ENCODE measurements at places on chromosomes 4 and X.

GRCh38 chr4:7196288-7196651, 3.9 kb downstream of the SORCS2 start:
- no peak for DNase-seq

GRCh38 chrX:7184816-7185215, 36.9 kb upstream of the PUDP start:
- DNase-seq = no peak

- DNase-seq = no peak
Observed at GRCh38 chr4:185958094-185958747, 110.7 kb upstream of the TLR3 start.

- DNase-seq = no peak
Observed at GRCh38 chrX:10728806-10729389, 108.5 kb upstream of the MID1 start.

DNA sequence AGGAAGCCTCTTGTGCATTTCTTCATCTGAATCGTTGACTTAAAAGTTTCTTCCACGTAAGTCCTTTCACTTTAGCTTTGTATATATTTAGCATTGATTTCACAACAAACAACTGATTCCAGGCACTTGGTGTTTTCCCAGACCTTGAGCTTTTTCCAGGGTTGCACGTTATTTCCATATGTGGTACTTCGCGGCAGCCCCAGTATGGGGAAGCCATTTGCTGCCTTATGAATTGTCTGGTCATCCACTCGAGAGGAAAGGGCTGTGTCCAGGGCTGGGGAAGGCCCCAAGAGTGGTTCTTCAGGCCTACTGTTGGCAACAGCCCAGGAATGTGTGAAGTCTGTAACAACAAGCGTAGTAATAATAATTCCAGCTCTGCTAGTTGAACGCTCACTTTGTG, 2.8 kb upstream of the TLR8 start:
- DNase-seq = no peak

- DNase-seq = no peak
Observed at GRCh38 chrX:50081282-50081889, 119.4 kb downstream of the AKAP4 start.

- no peak for DNase-seq
Observed at GRCh38 chr4:76993787-76994641, 44.5 kb downstream of the SEPTIN11 start.

DNA sequence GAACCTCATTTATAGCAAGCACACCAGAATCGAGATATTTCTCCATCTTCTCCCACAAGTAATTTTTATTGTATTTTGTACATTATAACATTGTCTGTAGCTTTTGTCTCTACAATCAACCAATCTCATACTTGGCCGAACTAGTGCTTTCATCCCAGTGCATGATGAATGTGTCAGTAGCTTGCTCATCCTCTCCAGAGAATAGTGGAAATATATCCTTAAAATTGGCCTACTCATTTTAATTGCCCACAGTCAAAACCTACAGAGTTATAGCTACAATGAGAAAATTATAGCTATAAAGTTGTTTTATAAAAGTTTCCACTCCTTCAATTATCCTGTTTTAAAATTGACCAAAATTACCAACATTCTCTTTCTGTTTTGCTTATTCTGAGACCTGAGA, 103.8 kb downstream of the MAPK10 start:
- DNase-seq = no peak

- DNase-seq = no peak
Observed at GRCh38 chrX:131843987-131844386, 179.1 kb upstream of the STK26 start.

DNA sequence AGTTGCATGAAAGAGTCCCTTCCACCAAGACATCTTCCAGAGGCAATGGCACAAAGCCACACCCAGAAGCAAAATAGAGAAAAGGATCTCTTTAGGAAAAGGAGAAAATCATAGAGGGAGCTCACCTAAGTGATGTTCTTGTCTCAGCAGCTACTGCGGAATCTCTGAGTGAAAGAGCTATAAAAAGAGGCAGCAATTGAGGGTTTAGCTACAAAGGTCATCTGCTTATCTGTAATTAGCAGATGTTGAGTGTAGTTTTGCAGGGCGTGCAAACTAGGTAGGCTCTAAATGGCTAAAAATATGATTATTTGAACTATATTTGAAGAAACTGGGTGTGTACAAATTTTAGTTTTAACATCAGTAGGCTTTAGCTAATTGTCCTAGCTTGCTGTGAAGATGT, 276.0 kb downstream of the HS3ST1 start:
- DNase-seq = no peak

GRCh38 chr4:133550436-133550835, 401.3 kb downstream of the PCDH10 start:
- no peak for DNase-seq

DNA sequence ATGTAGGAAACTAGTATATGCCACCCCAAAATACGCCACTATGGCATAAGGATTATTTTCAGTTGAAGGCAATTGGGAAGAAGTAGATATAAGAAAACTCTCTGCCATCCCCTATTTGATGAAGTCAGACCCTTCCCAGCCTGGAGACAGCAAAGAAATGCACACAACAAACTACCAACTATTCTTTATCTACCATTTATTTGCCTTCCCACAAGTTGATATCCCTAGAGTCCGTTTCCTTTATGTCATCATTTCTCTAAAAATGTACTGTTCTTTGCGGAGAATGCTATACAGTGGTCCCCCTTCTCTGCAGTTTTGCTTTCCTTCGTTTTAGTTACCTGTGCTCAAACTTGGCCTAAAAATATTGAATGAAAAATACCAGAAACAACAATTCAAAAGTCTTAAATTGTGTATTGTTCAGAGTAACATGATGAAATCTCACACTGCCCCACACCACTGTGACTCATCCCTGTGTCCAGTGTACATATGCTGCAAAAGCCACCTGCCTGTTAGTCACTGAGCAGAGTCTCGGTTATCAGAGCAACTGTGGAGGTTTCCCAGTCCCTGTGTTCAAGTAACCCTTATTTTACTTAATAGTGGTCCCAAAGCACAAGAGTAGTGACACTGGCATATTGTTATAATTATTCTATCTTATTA, 152.3 kb downstream of the WDFY3 start:
- DNase-seq = peak; percentile 43

- no peak for DNase-seq
Observed at GRCh38 chrX:14964500-14964899, 91.3 kb downstream of the MOSPD2 start.

DNA sequence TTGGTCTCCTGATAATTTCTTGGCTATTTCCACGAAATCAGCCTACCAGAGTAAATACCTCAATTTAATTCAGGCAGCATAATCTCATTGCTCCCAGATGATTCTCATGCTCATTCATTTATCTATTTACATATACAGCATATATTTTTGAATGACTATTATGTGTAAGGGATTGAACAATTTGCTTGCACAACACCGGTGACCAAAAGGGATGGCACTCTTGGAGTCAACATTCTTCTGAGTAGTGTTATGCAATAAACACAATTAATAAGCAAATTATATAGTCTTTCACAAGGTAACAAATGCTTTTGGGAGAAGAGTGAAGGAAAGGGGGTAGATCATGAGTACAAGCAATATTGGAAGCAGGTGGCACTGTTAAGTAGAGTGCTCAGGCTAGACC, 1015.3 kb downstream of the ARAP2 start:
- no peak for DNase-seq

DNA sequence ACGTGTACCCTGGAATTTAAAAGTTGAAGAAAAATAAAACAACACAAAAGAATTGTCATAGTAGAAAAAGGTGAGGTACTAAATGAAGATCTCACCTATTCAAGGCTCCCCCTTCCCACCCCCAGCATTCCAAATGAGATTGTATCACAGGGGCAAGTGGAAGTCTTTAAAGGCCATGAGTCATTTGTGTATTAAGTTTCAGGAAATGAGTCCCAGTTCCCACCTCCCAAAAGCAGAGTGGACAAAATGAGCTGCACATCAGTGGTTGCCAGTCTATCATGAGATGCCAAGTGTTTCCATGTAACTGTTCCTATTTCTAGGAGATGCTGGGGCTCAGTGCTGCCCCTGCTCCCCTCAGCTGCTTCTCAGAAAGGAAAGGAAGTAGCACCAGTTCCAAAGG, 20.1 kb downstream of the ARHGEF9 start:
- no peak for DNase-seq

GRCh38 chr4:40516651-40517050, 113.0 kb downstream of the RBM47 start:
- DNase-seq = no peak

- DNase-seq = no peak
Observed at GRCh38 chr4:118883861-118884260, 4.8 kb upstream of the SYNPO2 start.

GRCh38 chrX:21933077-21933476, 7.4 kb upstream of the SMS start:
- DNase-seq = no peak

DNA sequence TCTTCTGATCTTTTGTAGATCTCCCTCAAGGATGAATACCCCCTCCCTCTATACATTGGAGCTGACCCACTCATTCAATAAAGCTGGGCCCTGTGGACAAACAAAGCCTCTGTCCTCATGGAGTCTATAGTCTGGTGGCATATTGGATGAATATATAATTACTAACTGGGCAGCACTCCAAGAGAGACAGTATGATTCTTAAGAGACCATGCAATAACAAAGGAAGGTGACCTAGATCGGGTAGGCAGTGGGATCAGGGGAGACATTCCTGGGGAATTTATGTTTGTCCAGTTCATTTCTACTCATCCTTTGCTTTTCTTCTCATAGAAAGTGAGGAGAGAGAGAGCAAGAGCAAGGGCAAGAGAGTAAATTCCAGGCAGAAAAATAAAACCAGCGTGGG, 23.5 kb upstream of the CXCL13 start:
- DNase-seq = no peak

GRCh38 chrX:148913971-148914370, 413.6 kb downstream of the AFF2 start:
- no peak for DNase-seq

GRCh38 chrX:19902110-19902509, 14.7 kb upstream of the SH3KBP1 start:
- no peak for DNase-seq

DNA sequence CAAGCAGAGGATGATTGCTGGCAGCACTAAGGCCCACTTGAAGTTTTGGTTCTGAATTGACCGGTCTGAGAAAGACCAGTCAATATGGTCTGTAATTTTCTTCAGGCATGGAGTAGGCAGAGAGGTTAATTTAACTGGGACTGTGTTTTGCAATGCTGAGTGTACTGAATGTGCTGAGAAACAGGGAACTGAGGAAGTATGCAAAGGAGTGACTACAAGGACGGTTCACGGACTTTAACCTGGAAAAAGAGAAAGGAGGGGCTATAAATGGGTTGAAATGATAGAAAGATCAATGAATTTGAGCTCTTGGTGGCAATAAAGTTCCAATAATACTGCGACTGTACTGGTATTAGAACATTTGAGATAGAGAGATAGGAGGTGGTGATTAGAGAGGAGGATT, 84.5 kb downstream of the MAGEB17 start:
- no peak for DNase-seq

GRCh38 chr4:181566490-181566889, 676.7 kb upstream of the TENM3 start:
- DNase-seq = no peak

DNA sequence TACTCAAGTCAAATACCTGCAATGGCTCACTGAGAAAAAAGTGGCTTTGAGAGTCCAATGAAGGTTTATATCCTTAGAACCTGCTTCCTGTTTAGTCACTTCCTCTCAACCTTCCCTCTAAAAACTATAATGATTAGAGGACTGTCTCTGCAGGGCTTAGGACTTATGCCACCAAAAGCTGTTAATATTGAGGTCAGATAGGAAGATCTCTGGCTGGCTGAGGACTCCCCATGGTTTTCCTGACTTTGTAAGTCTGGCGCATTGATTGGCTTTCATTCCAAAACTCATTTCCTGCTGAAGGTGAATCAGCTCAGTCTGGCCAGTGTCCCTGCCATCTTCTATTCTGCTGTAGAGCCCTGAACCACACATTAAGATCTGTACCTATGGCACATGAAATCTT, 140.9 kb upstream of the ANK2 start:
- DNase-seq = no peak

GRCh38 chr4:77538574-77539157, 67.0 kb upstream of the CXCL13 start:
- DNase-seq = no peak

DNA sequence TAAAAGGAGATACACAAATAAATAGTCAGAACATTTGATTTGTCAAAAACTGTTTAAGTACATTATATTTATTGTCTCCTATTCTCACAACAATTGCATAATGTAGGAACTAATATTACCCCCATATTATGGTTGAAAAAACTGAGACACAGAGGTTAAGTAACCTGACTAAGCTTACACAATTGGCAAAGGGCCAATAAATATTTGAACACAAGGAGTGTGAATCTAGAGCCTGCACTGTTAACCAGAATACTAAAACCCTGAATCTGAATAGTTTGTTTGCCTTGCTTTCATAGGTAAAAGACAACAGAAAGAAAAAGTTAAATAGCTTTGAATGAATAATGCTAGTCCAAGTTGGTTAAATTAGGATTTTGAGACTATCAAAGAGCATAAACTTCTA, 55.2 kb downstream of the IL13RA2 start:
- no peak for DNase-seq

- no peak for DNase-seq
Observed at GRCh38 chr4:3262208-3263052, 13.5 kb downstream of the MSANTD1 start.

GRCh38 chr4:185219551-185220344, 10.3 kb downstream of the SNX25 start:
- no peak for DNase-seq

DNA sequence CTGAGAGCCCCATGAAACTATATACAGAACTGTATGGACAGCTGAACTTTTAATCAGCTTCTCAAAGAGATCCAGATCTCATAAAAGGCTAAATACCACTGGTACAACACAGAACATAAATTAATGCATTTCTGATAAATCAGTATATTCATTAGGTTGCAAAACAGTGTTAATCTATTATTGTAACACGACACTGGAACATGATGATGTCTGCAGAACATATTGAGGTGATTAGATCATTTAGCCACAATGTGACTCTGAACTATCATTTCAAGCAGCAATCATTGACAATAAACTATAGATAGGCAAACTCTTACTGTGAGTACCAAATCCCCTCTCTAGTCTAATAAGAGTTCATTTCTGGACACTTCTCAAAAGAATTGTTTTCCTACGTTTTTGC, 50.3 kb downstream of the GASK1B start:
- no peak for DNase-seq

DNA sequence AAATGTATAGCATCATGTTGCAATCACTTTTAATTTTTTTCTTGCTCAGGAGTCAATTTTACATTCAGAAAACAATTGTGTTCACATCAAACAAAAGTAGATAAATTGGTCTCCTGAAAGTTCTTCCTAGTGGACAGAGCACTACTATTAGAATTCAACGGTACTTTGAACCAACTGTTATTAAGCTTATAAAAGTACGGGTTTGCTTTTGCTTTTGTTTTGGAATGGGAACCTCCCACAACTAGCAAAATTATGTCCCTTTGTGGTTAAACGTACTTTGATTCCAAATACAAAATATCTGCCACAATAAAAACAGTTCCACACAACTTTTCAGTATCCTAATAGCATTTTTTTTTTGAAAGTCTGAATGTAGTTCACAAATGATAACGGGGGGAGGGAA, 8.6 kb upstream of the MAPK10 start:
- no peak for DNase-seq

GRCh38 chr4:185534866-185535611, at the start of gene PDLIM3:
PDLIM3 (minus strand) TSS chr4:185535507; CDS start chr4:185535434, 73 bp downstream.
- DNase-seq = no peak
